ENCODE measurements at places on chromosomes 1 and 21.

DNA sequence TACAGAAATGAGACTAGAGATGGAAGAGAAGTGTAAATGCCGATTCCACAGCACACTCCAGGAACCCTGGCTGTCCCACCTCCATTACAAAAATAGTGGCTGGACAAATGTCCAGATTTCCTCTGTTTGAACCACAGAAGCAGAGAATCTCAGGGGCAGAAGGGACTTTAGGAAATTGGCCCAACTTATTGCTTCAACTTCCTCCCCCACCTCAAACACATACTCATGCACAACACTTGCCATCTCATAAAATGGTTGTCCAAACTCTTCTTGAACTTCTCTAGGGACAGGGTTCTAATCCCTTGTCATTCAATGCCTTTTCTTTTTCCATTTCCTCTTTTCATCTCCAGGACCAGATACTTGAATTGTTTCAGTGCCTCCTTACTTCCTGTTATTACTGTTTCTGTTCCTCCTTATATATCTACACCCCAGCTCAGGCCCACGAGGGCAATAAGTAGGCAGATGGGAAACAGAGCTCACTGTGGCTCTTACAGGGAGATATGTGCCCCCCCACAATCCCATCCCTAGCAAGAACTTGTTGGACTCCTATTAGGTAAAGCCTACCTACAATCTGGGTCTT, 8.5 kb upstream of the B4GALT3 start:
- no peak for DNase-seq

DNA sequence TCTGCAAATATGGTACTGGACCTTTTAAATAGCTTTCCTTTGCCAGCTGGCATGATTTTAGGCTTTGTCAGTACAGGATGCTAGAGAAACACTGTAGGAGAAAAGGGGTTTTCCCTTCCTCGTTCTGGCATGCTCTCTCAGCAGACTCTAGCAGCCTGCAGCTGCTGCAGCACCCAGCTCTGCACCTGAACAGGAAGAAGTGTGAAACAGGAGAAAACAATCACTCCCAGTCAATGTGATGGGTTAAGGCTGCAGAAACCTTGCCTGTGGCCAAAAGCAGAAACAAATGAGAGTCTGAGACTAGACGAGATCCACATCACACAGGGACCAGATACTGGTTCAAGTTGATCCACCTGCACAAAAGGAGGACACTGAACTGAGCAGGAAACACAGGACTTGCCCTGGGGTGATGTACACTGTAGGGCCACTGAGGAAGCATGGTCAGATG, 21.2 kb downstream of the OVGP1 start:
- DNase-seq: peak; percentile 42

DNA sequence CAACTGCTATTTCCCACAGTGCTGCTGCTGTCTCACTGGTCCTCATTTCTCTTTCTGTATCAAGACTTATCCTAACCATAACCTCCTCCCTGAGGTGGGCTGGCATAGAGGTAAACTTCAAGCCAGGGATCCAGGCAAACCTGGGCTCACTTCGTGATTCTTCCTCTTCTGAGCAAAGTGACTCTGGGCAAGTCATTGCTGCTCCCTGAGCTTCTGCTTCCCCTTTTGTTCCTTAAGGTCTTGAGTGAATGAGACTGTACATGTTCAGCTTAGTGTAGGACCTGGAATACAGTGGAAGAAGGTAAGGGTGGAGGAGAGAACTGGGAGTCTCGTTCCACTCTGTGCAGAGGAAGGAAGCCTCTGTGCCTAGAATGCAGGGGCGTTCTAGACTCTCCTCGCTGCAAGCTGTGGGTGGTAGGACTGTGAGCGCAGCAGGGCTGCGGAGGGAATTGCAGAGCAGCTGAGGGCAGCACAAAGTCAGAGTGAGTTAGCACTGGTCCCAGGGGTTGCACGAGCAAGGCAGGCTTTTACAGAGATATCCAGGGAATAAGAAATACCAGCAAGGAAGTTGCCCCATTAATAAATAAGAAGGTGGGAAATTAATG, 11.4 kb upstream of the ERI3 start:
- no peak for DNase-seq

- no peak for DNase-seq
Measured at GRCh38 chr1:36585569-36586548, 103.1 kb upstream of the CSF3R start.

- no peak for DNase-seq
Measured at GRCh38 chr1:11184973-11185372, 4.2 kb upstream of the ANGPTL7 start.

DNA sequence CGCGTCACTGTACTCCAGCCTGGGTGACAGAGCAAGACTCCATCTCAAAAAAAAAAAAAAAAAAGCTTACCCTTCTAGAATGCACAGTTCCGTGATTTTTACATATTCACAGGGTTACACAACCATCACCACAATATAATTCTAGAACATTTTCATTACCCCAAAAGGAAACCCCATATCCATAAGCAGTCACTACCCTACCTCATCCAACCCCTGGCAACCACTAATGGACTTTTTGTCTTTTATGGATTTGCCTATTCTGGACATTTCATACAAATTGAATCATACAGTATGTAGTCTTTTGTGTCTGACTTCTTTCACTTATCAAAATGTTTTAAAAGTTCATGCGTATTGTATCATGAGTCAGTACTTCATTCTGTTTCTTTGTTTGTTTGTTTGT, 22.8 kb downstream of the SYF2 start:
- no peak for DNase-seq

- DNase-seq: no peak
Measured at GRCh38 chr1:167695147-167695546, 26.6 kb upstream of the MPZL1 start.

DNA sequence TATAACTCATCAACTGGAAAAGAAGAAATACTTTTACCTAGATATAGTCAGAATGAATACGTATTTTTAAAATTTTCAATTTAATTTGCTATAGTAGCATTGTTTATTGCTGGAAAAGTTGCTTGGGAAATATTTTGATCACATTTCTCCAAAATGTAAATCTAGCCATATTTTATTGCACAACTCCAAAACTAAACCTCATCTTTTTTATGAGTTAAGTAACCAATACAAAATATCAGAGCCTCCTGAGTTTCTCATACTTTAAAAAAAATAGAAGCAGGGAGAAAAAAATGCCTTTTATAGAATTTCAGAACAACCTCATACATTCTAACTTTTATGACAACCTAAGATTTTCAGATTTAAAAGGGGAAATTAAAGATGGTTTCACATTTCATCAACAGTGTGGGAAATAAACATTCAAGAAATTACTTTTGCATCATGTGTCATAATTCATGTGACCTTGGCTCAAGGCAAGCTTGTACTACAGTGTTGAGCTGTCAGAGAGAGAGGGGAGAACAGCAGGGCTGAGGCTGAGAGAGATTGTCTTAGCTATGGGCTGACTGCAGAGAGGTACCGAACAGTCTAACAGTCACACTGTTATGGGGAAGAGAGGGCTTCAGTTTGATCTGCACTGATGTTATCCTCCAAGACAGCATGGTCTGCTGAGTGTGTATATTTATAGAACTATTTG, 519.0 kb downstream of the LTN1 start:
- DNase-seq: no peak

DNA sequence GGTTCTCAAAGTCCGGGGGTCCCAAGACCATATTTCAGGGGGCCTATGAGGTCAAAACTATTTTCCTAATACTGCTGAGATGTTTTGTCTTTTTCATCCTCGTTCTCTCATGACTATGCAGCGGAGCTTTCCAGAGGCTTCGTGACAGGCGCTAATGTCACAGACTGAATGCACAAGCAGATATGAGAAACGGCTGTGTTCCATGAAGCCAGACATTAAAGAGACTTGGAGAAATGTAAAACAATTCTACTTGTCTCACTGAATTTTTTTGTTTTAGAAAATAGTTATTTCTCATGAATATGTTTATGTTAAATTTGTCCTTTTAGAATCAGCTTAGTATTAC, 10.3 kb downstream of the PIGP start:
- no peak for DNase-seq

- no peak for DNase-seq
Measured at GRCh38 chr1:63645317-63645716, 52.1 kb downstream of the PGM1 start.

- DNase-seq: no peak
Measured at GRCh38 chr1:222920169-222920568, 105.3 kb downstream of the DISP1 start.

- DNase-seq: no peak
Measured at GRCh38 chr1:193525917-193526710, 339.7 kb upstream of the B3GALT2 start.

GRCh38 chr1:204213668-204214662, at the start of gene GOLT1A:
TSS of gene GOLT1A (minus strand) at chr1:204213988. CDS start at chr1:204213906, 82 bp downstream.
- DNase-seq: peak; percentile 35

DNA sequence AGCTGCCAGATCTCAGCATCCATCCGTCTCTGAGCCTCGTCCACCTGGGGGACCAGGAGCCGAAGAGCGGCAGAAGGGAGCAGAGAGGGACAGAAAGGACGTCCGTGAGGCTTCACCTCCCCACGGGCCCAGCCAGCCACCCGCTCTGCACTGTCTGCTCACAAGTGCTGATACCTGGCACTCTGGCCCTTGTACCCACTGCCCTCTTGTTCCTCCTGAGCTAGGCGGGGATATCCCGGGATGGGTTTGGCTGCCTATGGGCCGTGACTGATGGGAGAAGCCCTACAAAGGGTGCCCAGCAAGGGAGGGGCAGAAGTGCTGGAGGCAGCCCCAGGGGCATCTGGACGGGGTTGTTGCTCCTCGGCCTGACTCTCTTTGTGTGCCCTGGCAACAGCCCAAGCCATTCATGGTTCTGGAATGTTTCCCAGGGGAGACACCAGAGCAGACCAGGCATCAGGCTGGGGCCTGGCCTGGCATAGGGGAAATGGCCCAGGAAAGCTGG, 57.6 kb downstream of the LDLRAD2 start:
- no peak for DNase-seq

DNA sequence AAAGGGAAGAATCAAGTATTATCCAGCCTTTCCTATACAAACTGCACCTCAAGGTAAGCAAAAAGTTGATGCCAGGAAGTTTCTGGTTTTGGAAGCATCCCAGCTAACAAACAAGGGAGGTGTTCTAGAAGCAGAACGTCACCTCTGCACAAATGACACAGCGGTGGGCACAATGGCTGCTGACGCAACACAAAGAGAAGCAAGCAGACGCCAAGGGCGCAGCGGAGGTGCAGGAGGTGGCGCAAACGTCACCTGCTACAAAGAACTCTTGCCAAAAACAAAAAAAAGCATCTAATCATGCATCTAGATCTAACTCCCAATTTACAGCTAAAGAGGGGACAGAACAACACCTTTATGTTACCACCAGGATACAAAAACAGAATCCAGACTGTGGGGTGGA, 88.5 kb downstream of the NPHP4 start:
- DNase-seq: no peak

DNA sequence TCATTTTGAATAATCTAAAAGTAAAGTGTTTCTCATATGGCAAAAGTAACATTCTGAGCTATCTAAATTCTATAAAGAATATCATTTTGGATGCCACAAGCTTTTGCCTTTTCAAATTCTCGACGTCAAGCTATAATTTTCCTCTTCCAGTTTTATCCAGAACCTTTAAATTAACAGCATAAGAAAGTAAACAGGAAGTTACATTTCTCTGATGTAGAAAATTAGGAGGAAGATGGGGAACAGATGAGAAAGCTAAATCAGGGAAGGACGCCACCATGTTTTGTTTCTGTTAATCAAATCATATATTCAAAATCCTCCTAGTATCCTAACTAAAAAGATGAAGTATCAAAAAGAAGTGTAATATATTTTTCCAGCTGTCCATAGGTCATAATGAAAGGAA, 8.8 kb upstream of the CAMSAP2 start:
- DNase-seq: no peak

All from activated effector memory CD4-positive, alpha-beta T cell treated with Interleukin-2 at 50 U/mL for 16 hours (primary cell).